HFFc6 (cell line): ENCODE measurements at places on chromosomes 6 and 20. TPM values are rescaled to one million over a fixed set of nuclear protein-coding genes. Genes with fewer than 3 reads are reported as not detected.

GRCh38 chr20:51512645-51513044 lies 29.9 kb downstream of the NFATC2 start:
- H3K27me3 ChIP-seq = no peaks in the 10 kb centered on the region
- H3K27ac ChIP-seq = no peak overlapping the region
- H3K36me3 ChIP-seq = peaks cover 6% of the 10 kb centered on the region; the same call in 1 of the 2 replicates
- no peak for DNase-seq

The CAGE1 gene
- not detected in 3 replicates for total RNA-seq

The GPR6 gene
- not detected in 2 replicates for total RNA-seq

The MATN4 gene
- not detected in 3 replicates for total RNA-seq

The RNF217 gene
- 10.9 to 20.9 TPM (median 19.4 TPM) in 3 replicates for total RNA-seq
